ENCODE measurements at places on chromosomes 12 and 14. TPM values are rescaled to one million over a fixed set of nuclear protein-coding genes. Genes with fewer than 3 reads are reported as not detected.

The HAL gene
- total RNA-seq, result 2.1 TPM

The SPTSSA gene
- 2.5 TPM for total RNA-seq

The NKX2-1 gene
- total RNA-seq, result not detected

The TMEM179 gene
- total RNA-seq, result not detected

The PKP2 gene
- total RNA-seq, result 0.84 TPM

The TGM1 gene
- 4.2 TPM for total RNA-seq

The CPSF2 gene
- total RNA-seq, result 13.9 TPM

The ZNF140 gene
- 23.6 TPM for total RNA-seq

The HVCN1 gene
- 18.5 TPM for total RNA-seq

The MYBPC1 gene
- total RNA-seq, result not detected

The ITGB7 gene
- 49.8 TPM for total RNA-seq

The AVPR1A gene
- 1.9 TPM for total RNA-seq

The ZC3H10 gene
- 8.6 TPM for total RNA-seq

The PPM1A gene
- total RNA-seq, result 105 TPM

The SLC6A15 gene
- total RNA-seq, result not detected

The MED6 gene
- total RNA-seq, result 96.3 TPM

The SLC7A8 gene
- 0.21 TPM for total RNA-seq

The RD3L gene
- total RNA-seq, result 0.21 TPM

The CLEC1A gene
- 0.10 TPM for total RNA-seq

The LYZ gene
- 5,492 TPM for total RNA-seq

The LTB4R2 gene
- total RNA-seq, result 12.6 TPM

The IQSEC3 gene
- 0.21 TPM for total RNA-seq

The PLA2G1B gene
- total RNA-seq, result 0.31 TPM

The C12orf60 gene
- total RNA-seq, result 0.10 TPM

The NRXN3 gene
- under 0.01 TPM for total RNA-seq

The SLC25A21 gene
- total RNA-seq, result not detected

The FGF6 gene
- not detected for total RNA-seq

The ERBB3 gene
- 1.4 TPM for total RNA-seq

The CRIP2 gene
- 10.8 TPM for total RNA-seq

The PRIMA1 gene
- total RNA-seq, result not detected

The SAMD4A gene
- total RNA-seq, result 2.0 TPM

The LRRC10 gene
- not detected for total RNA-seq

The PITPNM2 gene
- total RNA-seq, result 11.8 TPM

The KRT72 gene
- 10.2 TPM for total RNA-seq

The BATF gene
- total RNA-seq, result 7.7 TPM
